A549 treated with GW870086 at 1 μM for 4 hours (cell line): ENCODE measurements at places on chromosomes 2 and 18. TPM values are rescaled to one million over a fixed set of nuclear protein-coding genes. Genes with fewer than 3 reads are reported as not detected.

Gene CCDC178
- total RNA-seq = not detected in 5 replicates

Gene OR6B2
- not detected in 5 replicates for total RNA-seq

Gene SCN9A
- 2.6 to 5.0 TPM (median 4.2 TPM) in 5 replicates for total RNA-seq

Gene NETO1
- not detected in 5 replicates for total RNA-seq

Gene CABLES1
- total RNA-seq = 15.7 to 19.1 TPM (median 16.7 TPM) in 5 replicates

Gene MYO3B
- not detected in 5 replicates for total RNA-seq

Gene MEIS1
- total RNA-seq = 1.8 to 2.4 TPM (median 2.0 TPM) in 5 replicates
